Heart right ventricle (tissue), 16 donors: ENCODE measurements at places on chromosomes 6 and 20. TPM values are rescaled to one million over a fixed set of nuclear protein-coding genes. Genes with fewer than 3 reads are reported as not detected.

The IL17F gene
- not detected for total RNA-seq

The SLC22A7 gene
- total RNA-seq: not detected

The KCNQ5 gene
- total RNA-seq: not detected

- no peak overlapping the region for H3K4me3 ChIP-seq
- H3K4me1 ChIP-seq: no peaks in the 10 kb centered on the region
- no peak for DNase-seq
- H3K36me3 ChIP-seq: peaks cover 4% of the 10 kb centered on the region
- H3K27ac ChIP-seq: no peak overlapping the region
These were observed 91.0 kb downstream of the SMLR1 start for GRCh38 chr6:130918171-130918570.

DNA sequence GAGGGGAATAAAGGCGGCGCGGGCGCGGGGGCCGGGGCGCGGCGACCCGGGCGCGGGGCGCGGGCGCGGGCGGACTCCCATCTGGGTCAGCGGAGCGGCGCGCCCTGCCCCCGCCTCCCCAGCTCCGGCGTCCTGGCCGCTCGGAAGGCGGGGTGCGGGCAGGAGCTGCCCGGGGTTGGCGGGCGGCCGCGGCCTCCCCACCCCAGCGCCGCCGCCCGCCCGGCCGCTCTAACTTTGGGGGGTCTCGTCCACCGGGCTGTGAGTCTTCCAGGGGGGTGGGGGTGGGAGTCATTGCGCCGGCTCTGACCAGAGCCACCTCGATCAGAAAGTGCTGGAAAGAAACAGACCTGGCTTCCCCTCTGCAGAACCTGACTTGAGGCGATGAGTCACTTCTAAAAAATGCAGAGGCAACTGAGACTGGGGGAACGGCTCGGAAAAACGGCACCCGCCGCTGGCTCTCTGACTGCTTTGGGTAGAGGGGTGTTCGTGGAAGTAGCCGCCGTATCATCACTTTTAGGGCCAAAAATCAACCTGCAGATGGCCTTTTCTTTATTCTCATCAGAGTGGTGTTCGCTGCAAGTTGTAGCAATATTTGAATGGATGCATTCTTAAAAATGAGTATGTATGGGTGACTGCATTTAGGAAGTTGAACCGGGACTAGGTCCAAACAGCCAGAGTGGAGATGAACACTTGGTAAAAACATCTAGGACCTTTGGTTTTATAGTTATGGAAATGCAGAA is 667 bp downstream of the CAP2 start:
- no peaks in the 10 kb centered on the region for H3K36me3 ChIP-seq
- H3K4me3 ChIP-seq: peak overlapping the region; percentile 66
- H3K27ac ChIP-seq: peak overlapping the region; percentile 68
- no peaks in the 10 kb centered on the region for H3K27me3 ChIP-seq
- H3K4me1 ChIP-seq: peaks cover 15% of the 10 kb centered on the region

GRCh38 chr6:72974276-72974675 is 251.0 kb downstream of the KHDC1L start:
- H3K27me3 ChIP-seq: no peaks in the 10 kb centered on the region
- H3K27ac ChIP-seq: no peak overlapping the region
- no peaks in the 10 kb centered on the region for H3K4me1 ChIP-seq
- no peaks in the 10 kb centered on the region for H3K36me3 ChIP-seq

GRCh38 chr20:25372584-25373336 is 17.9 kb downstream of the ABHD12 start:
- DNase-seq: no peak
- no peak overlapping the region for H3K27ac ChIP-seq
- H3K36me3 ChIP-seq: no peaks in the 10 kb centered on the region
- H3K27me3 ChIP-seq: no peaks in the 10 kb centered on the region

DNA sequence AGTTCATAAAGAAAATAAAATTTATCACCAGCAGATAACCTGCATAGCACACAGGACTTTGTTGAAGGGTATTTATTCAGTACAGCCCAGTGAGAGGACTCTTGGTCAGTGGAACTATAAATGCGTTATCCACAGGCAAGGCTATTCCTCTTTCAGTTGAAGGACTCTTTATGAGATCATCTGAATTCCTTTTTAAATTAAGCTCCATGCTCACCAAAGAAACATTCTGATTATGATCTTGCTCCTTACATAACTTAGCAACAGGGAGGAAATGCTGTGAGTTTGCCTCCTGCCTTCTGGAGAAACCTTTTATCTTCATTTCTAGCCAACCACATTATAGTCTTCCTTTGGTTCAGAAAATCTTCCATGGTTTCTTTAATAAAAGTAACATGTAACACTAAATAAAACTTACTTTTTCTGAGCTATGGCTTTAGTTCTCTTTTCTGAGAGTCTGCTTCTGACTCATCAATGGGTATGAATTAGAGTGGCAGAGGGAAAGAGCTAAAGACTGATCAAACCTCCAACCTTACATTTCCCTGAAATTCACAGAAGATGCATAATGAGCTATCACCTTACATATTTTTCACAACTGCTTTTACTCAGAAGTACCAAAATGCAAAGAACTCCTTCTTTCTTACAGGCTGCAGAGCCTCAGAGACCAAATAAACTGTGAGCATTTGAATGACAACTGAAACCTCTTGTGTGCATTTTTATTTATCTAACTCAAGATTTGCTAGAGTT is 267.2 kb downstream of the ADGRG6 start:
- no peak for DNase-seq
- no peaks in the 10 kb centered on the region for H3K36me3 ChIP-seq
- H3K4me3 ChIP-seq: no peak overlapping the region
- peaks cover 30% of the 10 kb centered on the region for H3K4me1 ChIP-seq
- no peak overlapping the region for H3K27ac ChIP-seq
- no peaks in the 10 kb centered on the region for H3K27me3 ChIP-seq

DNA sequence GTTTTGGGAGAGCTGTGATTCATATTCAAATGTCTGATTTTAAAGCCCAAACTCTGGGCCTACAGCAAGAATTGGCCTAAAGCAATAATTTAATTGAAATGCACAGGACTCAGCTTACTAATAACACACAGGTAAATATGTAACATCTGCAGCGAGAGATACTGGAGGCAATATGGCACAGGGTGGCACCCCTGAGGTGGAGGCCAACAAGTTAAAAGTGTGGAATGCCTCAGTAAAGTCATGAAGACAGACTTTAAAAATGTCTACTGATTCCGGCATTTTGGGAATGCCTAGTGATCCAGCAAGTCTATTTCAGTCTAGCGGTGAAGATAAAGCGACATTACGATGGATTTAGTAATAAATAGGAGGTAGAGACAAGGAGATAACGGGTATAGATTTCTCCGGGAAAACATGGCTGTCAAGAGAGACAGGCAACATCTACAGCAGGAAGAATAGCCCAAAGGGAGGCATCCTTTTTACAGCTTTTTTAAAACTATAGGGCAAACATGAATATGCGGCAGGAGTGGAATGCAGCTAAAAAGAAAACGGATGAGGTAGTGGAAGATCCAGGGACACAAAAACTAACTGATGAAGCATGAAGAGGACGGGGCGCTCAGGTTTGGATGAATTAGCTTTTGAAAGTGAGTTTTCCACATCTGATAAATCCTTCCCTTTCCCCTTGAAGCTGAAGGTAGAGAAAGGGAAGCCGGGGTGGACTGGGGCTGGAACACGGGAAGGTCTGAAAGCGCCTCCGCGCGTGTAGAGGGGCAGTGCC is 1.2 kb downstream of the NANP start:
- no peaks in the 10 kb centered on the region for H3K27me3 ChIP-seq
- peak overlapping the region; percentile 98 for H3K4me3 ChIP-seq
- peaks cover 26% of the 10 kb centered on the region for H3K4me1 ChIP-seq
- H3K36me3 ChIP-seq: no peaks in the 10 kb centered on the region

DNA sequence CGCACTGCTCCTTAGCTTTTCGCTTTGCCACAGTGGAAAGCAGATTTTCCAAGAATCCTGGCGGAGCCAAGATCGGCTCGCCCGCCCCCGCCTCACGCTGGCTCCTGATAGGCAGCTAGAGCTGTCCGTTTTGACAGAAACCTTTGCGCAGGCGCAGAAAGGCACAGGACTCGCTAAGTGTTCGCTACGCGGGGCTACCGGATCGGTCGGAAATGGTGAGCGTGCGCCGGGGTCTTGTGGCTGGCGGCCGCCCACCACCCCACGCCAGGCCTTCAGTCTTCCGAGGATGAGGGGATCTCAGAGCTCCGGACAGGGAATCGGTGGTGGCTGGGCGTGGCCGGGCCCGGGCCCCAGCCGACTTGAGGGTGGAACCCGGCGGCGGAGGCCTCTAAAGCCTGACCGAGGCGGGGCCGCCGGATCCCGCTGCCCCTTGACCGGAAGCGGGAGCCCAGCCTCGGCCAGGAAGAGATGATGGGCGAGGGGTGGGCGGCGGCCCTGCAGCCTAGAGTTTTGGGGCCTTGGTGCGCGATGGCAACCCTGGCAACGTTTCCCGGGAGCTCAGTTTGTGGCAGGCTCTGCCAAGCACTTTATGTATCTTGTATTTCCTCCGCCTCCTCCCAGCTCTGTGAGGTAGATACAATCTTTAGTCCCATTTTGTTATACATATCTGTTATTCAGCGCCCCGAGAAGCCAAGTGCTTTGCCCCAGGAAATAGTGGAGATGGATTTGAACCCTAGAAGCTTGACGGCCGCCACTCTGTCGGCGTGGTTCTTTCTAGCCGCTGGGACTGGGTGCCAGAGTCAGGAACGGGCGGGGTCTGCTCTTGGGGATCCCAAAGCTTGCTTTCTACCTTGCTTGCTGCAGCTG is at the start of gene DYNLRB1:
DYNLRB1 (plus strand) TSS at position 176 of the 867 bp plus-strand sequence; CDS start at position 213, 37 bp downstream.
- H3K4me1 ChIP-seq: peaks cover 25% of the 10 kb centered on the region
- H3K4me3 ChIP-seq: peak within 1 kb of the TSS; percentile 76
- peak within 1 kb of the TSS; percentile 97 for H3K27ac ChIP-seq
- no peaks in the 10 kb centered on the region for H3K27me3 ChIP-seq
- peaks cover 46% of the 10 kb centered on the region for H3K36me3 ChIP-seq

GRCh38 chr20:47359530-47360296 is 3.2 kb upstream of the ZMYND8 start:
- no peak overlapping the region for H3K4me3 ChIP-seq
- peak; percentile 21 for DNase-seq
- no peaks in the 10 kb centered on the region for H3K27me3 ChIP-seq
- H3K27ac ChIP-seq: peak overlapping the region; percentile 98
- no peaks in the 10 kb centered on the region for H3K36me3 ChIP-seq
- peaks cover 76% of the 10 kb centered on the region for H3K4me1 ChIP-seq

DNA sequence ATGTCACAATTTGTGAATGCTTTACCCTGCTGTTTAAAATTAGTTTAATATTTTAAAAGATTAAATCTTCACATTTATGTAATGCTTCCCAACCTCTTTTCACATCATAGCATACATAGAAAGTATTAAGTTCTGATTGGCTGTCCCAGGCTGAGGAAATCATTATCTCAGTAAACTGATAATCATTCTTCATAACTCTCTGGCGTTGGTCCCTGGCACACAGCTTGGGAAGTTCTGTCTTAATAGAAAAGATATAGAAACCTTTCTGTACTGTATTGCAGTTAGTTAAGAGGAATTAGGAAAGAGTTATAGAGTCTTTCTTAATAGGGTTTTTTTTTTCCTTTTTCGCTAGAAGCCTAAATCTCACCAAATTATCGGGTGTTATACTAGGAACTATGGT is 85.4 kb downstream of the CBFA2T2 start:
- no peaks in the 10 kb centered on the region for H3K27me3 ChIP-seq
- H3K36me3 ChIP-seq: no peaks in the 10 kb centered on the region
- H3K4me1 ChIP-seq: peaks cover 21% of the 10 kb centered on the region
- H3K27ac ChIP-seq: peak overlapping the region; percentile 5
- no peak overlapping the region for H3K4me3 ChIP-seq
- no peak for DNase-seq

GRCh38 chr6:137051790-137052472 is 7.2 kb upstream of the IL20RA start:
- no peaks in the 10 kb centered on the region for H3K4me1 ChIP-seq
- no peaks in the 10 kb centered on the region for H3K27me3 ChIP-seq
- H3K27ac ChIP-seq: no peak overlapping the region
- H3K36me3 ChIP-seq: no peaks in the 10 kb centered on the region
- DNase-seq: no peak
- H3K4me3 ChIP-seq: no peak overlapping the region

- H3K27me3 ChIP-seq: no peaks in the 10 kb centered on the region
- no peak for DNase-seq
- no peak overlapping the region for H3K4me3 ChIP-seq
These were observed 6.5 kb downstream of the TGM6 start for GRCh38 chr20:2387180-2387577.

DNA sequence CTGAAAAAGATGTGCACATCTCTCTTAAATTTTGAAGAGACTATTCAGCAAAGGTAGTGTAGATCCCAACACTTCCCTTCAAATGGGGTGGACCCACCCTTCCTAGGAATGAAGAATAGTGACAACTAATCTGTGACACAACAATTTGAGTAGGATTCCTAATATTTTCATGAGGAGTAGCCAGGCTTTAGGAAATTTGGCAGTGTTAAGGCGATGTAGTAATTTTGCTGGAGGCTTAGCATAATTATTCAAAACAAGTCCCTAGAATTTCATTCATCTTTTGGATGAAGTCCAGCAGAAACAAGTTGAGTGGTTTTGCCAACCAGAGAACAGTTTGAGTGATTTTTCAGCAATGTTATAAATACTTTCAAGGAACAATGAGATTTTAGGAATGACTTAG is 52.4 kb downstream of the ELOVL4 start:
- H3K4me1 ChIP-seq: no peaks in the 10 kb centered on the region
- no peaks in the 10 kb centered on the region for H3K27me3 ChIP-seq
- no peak for DNase-seq
- H3K4me3 ChIP-seq: no peak overlapping the region

GRCh38 chr20:58985656-58986055 is 4.6 kb downstream of the NELFCD start:
- no peak for DNase-seq
- no peaks in the 10 kb centered on the region for H3K27me3 ChIP-seq
- H3K4me1 ChIP-seq: peaks cover 41% of the 10 kb centered on the region
- H3K27ac ChIP-seq: no peak overlapping the region
